ENCODE measurements at places on chromosomes 5 and 9. TPM values are rescaled to one million over a fixed set of nuclear protein-coding genes. Genes with fewer than 3 reads are reported as not detected.

CENPH gene
- 1.1 TPM for polyA plus RNA-seq

PRDM9 gene
- polyA plus RNA-seq = not detected

TAF1L gene
- polyA plus RNA-seq = not detected

CDC20B gene
- polyA plus RNA-seq = not detected

ZNF454 gene
- 0.09 TPM for polyA plus RNA-seq

DMRT1 gene
- polyA plus RNA-seq = not detected

CDKN2A gene
- 0.52 TPM for polyA plus RNA-seq
